Epithelial cell of alveolus of lung (primary cell): ENCODE measurements at places on chromosomes 6 and 20. TPM values are rescaled to one million over a fixed set of nuclear protein-coding genes. Genes with fewer than 3 reads are reported as not detected.

NKAPL gene
- total RNA-seq: 2.3 and 2.5 TPM in 2 replicates

CFAP61 gene
- not detected in 2 replicates for total RNA-seq

DAAM2 gene
- 2.5 and 23.4 TPM in 2 replicates for total RNA-seq

ARMH2 gene
- total RNA-seq: not detected in 2 replicates

SPATS1 gene
- not detected in 2 replicates for total RNA-seq

RIPOR2 gene
- 1.8 TPM in 2 replicates for total RNA-seq

ANGPT4 gene
- total RNA-seq: not detected in 2 replicates

ARMC12 gene
- 0.13 and 3.9 TPM in 2 replicates for total RNA-seq

OXT gene
- total RNA-seq: not detected in 2 replicates

AFDN gene
- total RNA-seq: 21.7 and 32.8 TPM in 2 replicates

PLN gene
- not detected in 2 replicates for total RNA-seq

GINS1 gene
- total RNA-seq: 5.2 and 12.9 TPM in 2 replicates
